ENCODE measurements at places on chromosomes 11 and 22. TPM values are rescaled to one million over a fixed set of nuclear protein-coding genes. Genes with fewer than 3 reads are reported as not detected.

MS4A15 gene
- not detected for total RNA-seq

SYNGR1 gene
- 14.9 TPM for total RNA-seq

GRCh38 chr11:119417726-119418540 is 5.0 kb downstream of the THY1 start:
- no peak for DNase-seq
- peaks cover 20% of the 10 kb centered on the region for H3K27me3 ChIP-seq
- no peaks in the 10 kb centered on the region for H3K36me3 ChIP-seq
- no peak overlapping the region for H3K4me3 ChIP-seq
- no peaks in the 10 kb centered on the region for H3K4me1 ChIP-seq

- H3K4me1 ChIP-seq = no peaks in the 10 kb centered on the region
- no peak overlapping the region for H3K4me3 ChIP-seq
- H3K27me3 ChIP-seq = no peaks in the 10 kb centered on the region
- H3K27ac ChIP-seq = no peak overlapping the region
- no peak for DNase-seq
Observed at GRCh38 chr11:11963842-11964773, 44.3 kb downstream of the DKK3 start.

- DNase-seq = no peak
- no peak overlapping the region for H3K4me3 ChIP-seq
- no peak overlapping the region for H3K27ac ChIP-seq
- H3K4me1 ChIP-seq = no peaks in the 10 kb centered on the region
Observed at GRCh38 chr11:49405743-49406142, 197.3 kb upstream of the FOLH1 start.

DNA sequence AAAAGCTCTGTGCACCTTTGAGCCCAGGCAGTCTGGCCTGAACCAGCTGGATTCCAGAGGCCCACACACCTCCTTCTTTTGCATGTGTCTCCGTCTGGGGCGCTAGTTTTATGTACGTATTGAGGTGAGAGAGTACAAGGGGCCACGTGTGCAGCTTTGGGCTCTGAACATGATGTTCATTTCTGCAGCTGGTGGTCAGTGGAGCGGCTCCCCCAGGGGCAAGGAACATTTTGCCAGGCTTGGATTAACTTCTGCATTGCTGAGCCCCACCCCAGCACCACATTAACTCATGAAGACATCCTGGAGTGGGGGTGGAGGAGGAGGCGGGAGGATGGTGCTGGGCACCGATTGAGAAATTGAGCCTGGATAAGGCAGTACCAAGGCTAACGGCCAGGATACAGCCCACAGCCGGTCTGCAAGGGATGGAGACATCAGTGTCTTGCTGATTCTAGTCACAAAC is 13.8 kb downstream of the USP2 start:
- peak overlapping the region; percentile 89 for H3K27ac ChIP-seq
- no peaks in the 10 kb centered on the region for H3K27me3 ChIP-seq
- H3K4me1 ChIP-seq = peaks cover 62% of the 10 kb centered on the region
- H3K4me3 ChIP-seq = no peak overlapping the region
- DNase-seq = peak; percentile 20

DNA sequence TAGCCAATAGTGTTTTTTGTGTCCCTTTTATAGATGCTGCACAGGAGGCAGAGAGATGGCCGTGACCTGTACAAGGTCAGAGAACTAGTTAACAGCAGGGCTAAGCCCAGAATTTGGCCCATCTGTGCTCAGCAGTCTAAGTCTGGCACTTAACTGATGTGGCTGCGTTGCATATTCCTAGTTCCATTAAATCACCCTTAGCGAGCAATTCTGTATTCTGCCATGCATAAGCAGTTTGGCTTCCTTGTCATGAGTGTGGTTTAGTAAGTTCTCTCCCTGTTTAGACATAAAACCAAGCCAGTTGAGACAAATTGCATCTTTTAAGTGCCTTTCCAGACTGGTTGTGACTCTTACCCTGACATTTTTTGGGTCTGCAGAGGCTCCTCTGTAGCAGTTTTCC is 230.6 kb upstream of the TENM4 start:
- H3K36me3 ChIP-seq = no peaks in the 10 kb centered on the region
- H3K4me1 ChIP-seq = no peaks in the 10 kb centered on the region
- DNase-seq = no peak
- no peak overlapping the region for H3K4me3 ChIP-seq
- no peaks in the 10 kb centered on the region for H3K27me3 ChIP-seq
- H3K27ac ChIP-seq = no peak overlapping the region

GRCh38 chr11:64036087-64037026 is 626 bp downstream of the FLRT1 start:
- no peaks in the 10 kb centered on the region for H3K36me3 ChIP-seq
- peaks cover 8% of the 10 kb centered on the region for H3K4me1 ChIP-seq
- DNase-seq = no peak
- H3K27ac ChIP-seq = peak overlapping the region; percentile 71
- peak overlapping the region; percentile 28 for H3K4me3 ChIP-seq

GRCh38 chr22:49398115-49398514 is 429.6 kb downstream of the BRD1 start:
- peaks cover 14% of the 10 kb centered on the region for H3K27me3 ChIP-seq
- no peak for DNase-seq
- no peak overlapping the region for H3K4me3 ChIP-seq
- H3K36me3 ChIP-seq = no peaks in the 10 kb centered on the region

DNA sequence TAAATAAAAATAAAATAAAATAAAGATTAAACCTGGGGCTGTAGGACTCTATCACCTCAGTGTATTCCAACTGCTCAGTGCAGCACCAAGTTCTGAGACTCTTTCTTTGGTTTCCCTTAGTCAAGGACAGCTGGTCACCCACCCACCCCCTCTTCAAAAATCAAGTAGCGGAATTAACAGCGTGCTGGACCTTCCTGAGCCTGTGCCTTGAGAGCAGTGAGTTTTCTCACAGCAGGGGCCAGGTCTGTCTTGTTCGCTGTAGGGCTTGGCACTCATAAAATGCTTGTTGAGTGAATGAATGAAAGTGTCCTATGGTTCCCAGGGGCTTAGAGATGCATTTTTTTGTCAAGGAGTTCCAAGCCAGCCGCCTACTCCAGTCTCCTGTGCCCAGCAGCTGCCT is 2.9 kb upstream of the ALX4 start:
- H3K4me1 ChIP-seq = peaks cover 25% of the 10 kb centered on the region
- no peaks in the 10 kb centered on the region for H3K36me3 ChIP-seq
- no peak overlapping the region for H3K27ac ChIP-seq
- peaks cover 94% of the 10 kb centered on the region for H3K27me3 ChIP-seq

DNA sequence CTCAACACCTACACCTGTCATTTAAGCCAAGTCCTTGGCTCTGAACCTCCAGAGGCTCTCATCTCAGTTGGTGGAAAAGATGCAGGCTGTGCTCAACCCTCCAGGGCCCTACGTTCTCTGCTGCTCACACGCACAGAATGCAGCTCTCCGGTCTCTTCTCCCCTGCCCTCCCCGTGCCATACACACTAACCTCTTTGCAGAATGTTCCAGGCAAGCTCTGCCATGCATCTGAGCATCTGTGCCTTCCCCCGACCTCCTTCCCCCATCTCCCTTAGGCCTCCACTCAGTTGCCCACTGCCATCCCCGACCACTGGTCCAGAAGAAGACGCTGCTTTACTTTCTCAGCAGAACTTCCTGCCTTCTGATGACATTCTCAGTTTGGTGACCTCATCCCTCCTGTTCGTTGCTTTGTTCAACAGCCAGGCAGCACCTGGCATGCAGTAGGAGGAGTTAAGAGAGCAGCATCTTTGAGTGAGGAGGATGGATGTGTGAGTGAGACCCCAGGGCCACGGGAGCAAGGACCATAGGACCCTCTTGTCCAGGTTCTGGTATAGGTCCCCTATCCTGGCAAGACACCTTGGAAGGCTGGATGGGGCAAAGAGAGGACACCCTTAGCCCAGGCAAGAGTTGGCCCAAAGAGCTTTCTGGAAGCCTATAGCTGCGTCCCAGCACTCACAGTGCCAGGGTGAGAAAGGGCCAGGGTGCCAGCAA is 598.0 kb downstream of the BRD1 start:
- no peaks in the 10 kb centered on the region for H3K4me1 ChIP-seq
- no peak overlapping the region for H3K27ac ChIP-seq
- H3K4me3 ChIP-seq = no peak overlapping the region
- H3K27me3 ChIP-seq = no peaks in the 10 kb centered on the region
- DNase-seq = no peak
